ENCODE measurements at places on chromosomes 6 and 20.

- no peak for DNase-seq
Measured at GRCh38 chr6:155093430-155093829, 98.3 kb downstream of the TIAM2 start.

- DNase-seq = no peak
Measured at GRCh38 chr20:47557791-47558190, 56.1 kb downstream of the NCOA3 start.

- no peak for DNase-seq
Measured at GRCh38 chr6:108179741-108180140, 13.9 kb downstream of the NR2E1 start.

DNA sequence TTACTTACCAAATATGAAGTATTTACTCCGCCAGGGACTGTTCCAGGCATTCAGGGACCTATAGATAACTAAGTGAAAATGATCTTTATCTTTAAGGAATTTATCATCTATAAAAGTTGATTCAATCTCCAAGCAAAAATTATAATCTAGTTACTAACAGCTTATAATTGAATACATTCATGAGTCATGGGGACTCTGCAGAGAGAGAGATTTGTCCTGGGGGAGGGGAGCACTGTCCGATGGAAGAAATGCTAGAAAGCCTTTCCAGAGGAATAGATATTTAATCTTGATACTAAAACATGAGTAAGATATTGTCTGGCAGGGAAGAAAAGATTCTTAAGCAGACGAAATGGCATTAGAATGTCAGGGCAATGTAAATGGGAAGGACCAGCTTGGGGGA lies 139.3 kb downstream of the CD164 start:
- no peak for DNase-seq
